Activated CD8-positive, alpha-beta memory T cell treated with anti-CD3 and anti-CD28 coated beads, Interleukin-2, amount 50 U/mL, for 48 hours (primary cell): ENCODE measurements at places on chromosomes 16 and 17.
A peak's percentile ranks its signal among the peaks of the same experiment; 100 is the strongest.

DNA sequence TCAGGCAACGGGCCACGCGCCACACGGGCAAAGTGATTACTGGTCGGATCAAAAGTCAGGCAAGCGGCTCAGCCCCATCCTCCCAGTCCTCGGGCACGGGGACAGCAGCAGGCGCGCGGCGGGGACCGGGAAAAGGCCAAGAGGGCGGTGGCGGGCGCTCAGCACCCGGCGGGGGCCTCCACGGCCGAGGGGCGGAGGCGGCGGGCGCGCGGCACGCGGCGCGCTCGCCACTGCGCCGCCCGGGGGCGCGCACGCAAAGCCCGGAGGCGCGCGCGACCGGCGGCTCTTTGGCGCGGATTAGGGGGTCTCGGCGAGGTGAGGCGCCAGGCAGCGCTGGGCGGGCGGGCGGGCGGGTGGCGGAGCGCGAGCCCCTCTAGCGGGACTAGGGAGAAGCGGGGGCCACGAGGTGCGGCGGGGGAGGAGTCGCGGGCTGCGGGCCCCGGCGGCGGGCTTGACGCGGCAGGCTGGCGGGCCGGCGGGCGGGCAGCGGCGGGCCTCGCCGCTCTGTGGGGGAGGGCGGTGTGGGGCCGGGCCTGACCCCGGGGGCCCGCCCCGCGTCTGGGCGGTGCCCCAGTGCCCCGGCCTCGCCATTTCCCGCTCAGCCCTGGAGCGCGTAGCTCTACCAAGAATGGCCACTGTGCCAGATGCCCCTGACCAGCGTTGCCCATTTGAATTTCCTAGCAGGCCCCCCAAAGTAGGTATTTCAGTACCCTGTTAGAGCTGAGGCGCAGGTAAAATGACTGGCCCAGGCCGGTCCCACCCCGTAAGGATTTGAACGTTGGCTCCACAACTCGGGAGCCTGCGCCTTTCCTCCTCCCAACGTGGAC, at the start of the genes ACACA and TADA2A:
Gene ACACA (minus strand): TSS at position 202 of the 827 bp plus-strand sequence. CDS start 537 bp downstream, outside the sequence.
Gene TADA2A (plus strand): TSS at position 252 of the 827 bp plus-strand sequence. CDS start 4,480 bp downstream, outside the sequence.
- peak; percentile 88 for DNase-seq

DNA sequence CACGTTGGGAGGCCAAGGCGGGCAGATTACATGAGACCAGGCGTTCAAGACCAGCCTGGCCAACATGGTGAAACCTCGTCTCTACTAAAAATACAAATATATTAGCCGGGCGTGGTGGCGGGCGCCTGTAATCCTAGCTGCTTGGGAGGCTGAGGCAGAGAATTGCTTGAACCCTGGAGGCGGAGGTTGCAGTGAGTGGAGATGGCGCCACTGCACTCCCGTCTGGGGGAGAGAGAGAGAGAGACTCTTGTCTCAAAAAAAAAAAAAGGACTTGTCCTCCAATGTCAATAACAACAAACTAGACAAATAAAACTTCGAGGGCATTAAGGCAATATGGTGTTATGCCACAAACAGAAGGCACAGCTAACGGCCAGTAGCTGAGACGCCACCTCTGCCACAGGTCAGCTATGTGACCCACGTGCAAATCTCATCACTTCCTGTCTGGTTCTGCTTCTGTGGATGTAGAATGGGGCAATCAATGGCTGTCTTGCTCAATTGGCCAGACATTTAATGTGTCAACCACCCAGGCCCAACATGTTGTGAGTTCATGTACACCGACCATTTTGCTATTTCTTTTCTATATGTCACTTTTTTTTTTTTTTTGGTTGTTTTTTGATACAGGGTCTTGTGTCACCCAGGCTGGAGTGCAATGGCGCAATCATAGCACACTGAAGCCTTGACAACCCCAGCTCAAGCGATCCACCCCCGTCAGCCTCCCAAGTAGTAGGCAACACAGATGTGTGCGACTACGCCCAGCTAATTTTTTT, 834 bp upstream of the TXNDC11 start:
- peak; percentile 62 for DNase-seq

DNA sequence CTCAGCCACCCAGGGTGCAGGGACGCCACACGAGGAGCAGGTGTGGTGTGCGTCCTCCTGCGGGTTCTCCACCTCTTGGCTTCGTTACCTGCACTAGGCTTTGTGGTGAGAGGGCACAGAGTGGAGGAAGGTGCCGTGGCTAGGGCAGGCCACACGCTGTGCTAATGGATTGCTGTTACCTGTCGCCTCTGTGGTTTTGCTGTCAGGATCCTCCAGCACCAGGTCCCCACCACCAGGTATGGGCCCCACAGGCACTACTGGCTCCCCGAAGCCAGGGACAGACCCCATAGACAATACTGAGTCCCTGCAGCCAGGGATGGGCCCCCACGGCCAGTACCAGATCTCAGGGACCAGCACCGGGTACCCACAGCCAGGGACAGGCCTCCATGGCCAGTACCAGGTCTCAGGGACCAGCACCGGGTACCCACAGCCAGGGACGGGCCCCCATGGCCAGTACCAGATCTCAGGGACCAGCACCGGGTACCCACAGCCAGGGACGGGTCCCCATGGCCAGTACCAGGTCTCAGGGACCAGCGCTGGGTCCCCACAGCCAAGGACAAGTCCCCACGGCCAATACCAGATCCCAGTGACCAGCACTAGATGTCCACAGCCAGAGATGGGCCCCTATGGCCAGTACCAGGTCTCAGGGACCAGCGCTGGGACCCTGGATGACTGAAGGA, 315.6 kb downstream of the SEC14L1 start:
- DNase-seq, result no peak

GRCh38 chr16:31187808-31188189, 7.9 kb downstream of the FUS start:
- DNase-seq, result peak; percentile 56

- no peak for DNase-seq
Observed at GRCh38 chr17:75345514-75346167, 56.4 kb upstream of the SLC25A19 start.

DNA sequence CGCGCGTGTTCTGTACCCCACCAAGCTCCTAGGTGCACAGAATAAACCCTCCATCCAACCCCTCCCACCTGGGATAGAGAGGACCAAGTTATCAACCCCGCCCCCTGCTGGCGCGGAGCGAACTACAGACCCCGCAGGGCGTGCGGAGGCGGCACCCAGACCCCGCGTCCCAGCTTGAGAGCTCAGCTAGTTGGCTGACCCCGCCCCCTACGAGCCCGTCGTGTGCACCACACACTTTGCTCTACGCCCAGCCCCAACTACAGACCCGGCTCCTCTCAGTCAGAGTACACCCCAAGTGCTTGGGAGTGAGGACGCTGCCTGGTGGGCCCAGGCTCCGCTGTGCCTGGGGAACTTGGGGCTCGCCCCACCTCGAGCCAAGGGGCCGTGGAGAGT, 1.5 kb downstream of the GRIN2A start:
- peak; percentile 75 for DNase-seq

- no peak for DNase-seq
Observed at GRCh38 chr17:44541884-44542581, 15.3 kb upstream of the FZD2 start.

GRCh38 chr17:60358606-60359225, 33.2 kb downstream of the USP32 start:
- no peak for DNase-seq

GRCh38 chr17:45428050-45428617, 4.5 kb downstream of the ARHGAP27 start:
- DNase-seq, result peak; percentile 96

DNA sequence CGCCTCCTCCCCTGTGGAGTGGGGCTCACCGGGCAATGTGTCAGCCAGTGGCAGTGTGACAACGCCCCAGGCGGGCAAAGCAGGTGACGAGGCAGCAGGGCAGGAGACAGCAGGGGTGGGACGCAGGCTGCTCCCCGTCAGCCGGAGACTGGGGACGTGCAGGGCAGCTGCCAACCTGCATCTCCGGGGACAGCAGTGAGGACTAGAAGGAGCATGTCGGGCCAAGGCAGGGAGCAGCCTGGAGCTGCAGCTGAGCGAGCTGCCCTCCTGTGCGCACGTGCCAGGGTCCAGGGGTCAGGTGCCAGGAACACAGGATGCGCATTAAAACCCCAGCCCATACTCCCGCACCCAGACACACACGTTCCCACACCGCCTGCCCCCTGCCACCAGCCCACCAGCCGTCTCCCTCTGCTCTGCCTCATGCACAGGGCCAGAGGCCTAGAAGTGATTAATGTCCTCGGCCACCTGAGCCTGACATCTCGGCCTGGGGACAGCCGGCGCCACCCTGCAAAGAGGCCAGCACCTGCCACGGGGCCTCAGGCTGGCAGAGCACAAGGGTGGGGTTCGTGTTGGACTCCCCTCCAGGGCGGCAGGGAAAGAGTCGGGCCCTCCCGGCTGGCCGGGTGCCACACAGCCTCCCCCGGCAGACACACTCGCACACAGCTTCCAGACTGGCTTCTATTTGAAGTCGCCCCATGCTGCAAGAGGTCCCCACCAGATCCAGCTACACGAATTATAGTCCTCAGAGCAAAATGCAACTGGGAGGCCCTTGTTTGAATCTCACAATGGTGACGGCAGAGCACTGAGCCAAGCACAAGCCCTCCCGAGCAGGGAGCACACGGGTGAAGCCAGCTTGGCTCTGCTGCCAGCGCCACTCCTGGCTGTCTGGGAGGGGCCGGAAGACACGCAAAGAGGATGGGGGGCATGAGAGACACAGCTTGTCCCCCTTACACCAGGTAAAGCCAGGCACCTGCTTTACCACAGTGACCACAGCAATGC, 90.4 kb downstream of the RBFOX3 start:
- no peak for DNase-seq

GRCh38 chr16:48372744-48373143, 12.5 kb downstream of the SIAH1 start:
- no peak for DNase-seq

DNA sequence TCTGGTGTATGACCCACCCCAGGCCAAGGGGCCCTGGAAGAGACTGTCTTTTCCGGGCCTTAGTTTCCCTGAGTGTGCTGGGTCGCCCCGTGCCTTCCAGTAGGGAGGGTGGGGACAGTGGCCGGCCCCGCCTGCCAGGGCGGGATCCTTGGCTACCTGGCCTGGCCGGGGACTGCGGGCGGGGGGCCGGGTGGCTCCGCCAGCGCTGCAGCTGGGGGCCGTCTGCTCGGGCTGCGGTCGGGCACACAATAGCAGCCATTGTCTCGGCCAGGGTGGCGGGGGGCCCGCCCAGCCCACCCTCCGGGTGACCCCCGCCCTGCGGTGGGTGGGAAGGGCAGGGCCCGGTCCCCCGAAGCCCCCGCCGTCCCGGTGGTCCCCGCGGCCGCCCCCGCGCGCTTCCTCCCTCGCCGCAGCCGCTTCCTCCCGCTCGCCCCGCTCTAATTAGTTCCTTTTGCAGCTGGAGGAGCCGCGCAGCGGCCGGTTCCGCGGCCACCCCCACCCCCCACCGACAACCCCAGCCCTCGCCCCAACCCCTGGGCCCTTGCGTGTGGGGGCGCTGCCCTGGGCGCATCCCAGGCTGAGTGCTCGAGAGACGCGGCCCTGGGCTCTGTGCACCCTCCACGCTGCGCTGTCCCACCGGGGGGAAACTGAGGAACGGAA, 11.6 kb downstream of the GLIS2 start:
- no peak for DNase-seq

GRCh38 chr17:47829870-47830269, 1.5 kb downstream of the MRPL10 start:
- no peak for DNase-seq

- no peak for DNase-seq
Observed at GRCh38 chr16:12724226-12724625, 79.5 kb downstream of the CPPED1 start.

GRCh38 chr17:40031706-40032105, 16.5 kb downstream of the CSF3 start:
- DNase-seq, result no peak

GRCh38 chr17:51078009-51078592, 42.6 kb downstream of the SPAG9 start:
- DNase-seq, result no peak

- DNase-seq, result no peak
Observed at GRCh38 chr16:81107511-81107910, 11.3 kb upstream of the GCSH start.

GRCh38 chr17:35915153-35915964, 15.2 kb downstream of the RDM1 start:
- DNase-seq, result no peak

DNA sequence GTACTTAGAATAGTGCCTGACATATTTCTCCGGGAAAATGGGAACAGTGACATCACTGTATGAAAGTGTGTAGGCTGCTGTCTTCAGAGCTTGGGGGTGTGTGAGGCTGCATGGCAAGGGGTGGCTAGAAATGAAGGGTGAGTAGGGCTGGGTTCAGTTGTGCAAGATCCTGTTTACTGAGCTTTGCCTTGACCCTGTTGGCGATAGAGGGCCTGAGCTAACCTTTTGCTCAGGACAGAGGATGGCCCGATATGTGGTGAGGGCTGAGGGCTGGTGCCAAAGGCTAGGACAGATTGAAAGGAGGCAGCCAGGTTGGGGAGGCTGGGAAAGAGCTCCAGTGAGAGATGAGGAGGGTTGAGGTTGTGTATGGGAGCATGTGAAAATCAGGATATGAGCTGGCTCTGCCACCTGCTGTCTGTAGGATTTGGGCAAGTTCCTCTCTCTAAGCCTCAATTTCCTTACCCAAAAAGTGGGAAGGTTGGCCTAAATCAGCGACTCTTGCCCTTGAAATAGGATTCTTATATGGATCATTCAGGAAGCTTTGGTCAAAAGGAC, 6.0 kb upstream of the CCL1 start:
- DNase-seq, result peak; percentile 35

GRCh38 chr17:42188749-42189650, 3.7 kb upstream of the HCRT start:
- no peak for DNase-seq

DNA sequence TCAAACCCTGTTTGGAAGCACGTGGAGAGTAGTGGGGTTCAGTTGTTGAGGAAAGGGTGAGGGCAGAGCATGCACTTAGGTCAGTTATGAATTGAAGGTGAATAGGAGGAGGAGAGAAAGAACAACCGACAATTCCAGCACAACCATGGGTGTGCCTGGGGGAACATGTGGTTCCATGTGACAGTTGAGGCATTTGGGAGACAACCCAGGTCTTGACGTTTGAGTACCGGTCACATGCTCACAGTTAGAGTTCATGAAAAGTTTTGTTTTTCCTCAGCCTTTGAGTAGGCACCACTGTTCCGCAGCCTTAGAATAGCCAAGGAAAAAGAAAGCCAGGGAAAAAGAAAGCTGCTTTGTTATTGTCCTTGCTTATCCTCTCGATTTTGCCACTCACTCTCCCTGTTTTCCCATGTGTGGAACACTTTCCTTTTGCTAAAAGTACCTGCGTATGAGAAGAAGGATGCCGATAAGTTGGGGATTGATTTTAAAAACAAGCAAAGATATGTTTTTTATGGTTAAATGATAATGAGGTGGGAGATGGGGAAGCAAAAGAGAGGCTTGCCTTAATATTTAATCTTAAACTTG, 25.6 kb upstream of the ABCC11 start:
- no peak for DNase-seq

- no peak for DNase-seq
Observed at GRCh38 chr17:83179374-83179773, 100.0 kb downstream of the METRNL start.
